Activated CD4-positive, alpha-beta T cell treated with anti-CD3 and anti-CD28 coated beads, Interleukin-2, amount 50 U/mL, for 48 hours (primary cell): ENCODE measurements at places on chromosomes 7 and 10.

GRCh38 chr10:81875467-81876252 is 666 bp downstream of the NRG3 start:
- no peak for DNase-seq

DNA sequence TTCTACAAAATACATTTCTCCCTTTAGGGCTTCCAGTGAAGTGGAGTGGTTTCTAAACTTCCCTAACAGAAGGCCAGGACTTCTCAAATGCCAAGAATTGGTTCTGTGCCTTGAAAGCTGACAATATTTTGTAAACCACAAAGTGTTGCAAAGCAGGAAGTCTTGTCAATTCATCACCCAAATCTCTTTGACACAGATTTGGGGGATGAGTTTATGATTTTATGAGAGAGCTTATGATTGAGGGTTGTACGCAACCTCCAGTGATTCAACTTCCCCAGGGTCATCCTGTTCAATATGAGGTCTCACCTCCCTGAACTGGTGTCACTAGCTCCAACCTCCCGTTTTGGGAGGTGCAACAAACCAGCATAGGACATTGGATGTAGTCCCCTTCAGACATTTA is 83.7 kb downstream of the PRLHR start:
- DNase-seq, result no peak

DNA sequence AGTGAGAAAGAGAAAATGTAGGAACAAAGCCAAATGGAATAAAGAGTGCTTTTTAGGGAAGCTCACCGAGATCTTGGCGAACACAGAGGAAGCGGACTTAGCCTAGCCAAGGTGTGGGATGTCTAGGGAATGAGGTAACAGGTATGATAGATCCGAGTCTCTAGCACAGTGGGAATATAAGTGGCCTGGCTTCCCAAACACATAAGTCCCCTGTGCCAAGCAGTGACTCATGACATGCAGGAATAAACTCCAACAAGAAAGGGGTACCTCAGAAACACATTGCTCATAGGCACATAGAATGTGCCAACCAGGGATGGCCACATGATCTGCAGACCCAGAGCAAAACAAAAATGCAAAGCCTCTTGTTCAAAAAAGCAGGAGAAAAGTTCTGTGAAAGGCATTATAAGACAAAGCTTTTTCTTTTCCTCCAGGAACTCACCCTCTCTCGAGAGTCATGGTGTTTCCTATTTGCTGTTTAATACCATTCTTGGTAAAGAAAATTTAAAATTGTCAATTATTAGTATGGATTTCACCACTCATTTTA is 542.5 kb downstream of the GATA3 start:
- DNase-seq, result no peak

GRCh38 chr7:93043385-93043985 is 74.3 kb downstream of the SAMD9 start:
- DNase-seq, result no peak

DNA sequence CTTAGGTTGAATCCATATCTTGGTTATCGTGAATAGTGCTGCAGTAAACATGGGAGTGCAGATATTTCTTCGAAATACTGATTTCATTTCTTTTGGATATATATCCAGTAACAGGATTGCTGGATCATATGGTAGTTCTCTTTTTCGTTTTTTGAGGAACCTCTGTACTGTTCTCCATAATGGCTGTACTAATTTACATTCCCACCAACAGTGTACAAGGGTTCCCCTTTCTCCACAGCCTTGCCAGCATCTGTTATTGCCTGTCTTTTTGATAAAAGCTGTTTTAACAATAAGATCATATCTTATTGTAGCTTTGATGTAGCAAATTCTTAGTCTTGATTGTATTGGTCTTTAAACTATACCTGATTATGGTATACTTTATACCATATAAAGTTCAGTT is 45.3 kb downstream of the ZNRF2 start:
- DNase-seq, result no peak

- no peak for DNase-seq
Observed at GRCh38 chr10:127257395-127257794, 61.0 kb upstream of the INSYN2A start.

DNA sequence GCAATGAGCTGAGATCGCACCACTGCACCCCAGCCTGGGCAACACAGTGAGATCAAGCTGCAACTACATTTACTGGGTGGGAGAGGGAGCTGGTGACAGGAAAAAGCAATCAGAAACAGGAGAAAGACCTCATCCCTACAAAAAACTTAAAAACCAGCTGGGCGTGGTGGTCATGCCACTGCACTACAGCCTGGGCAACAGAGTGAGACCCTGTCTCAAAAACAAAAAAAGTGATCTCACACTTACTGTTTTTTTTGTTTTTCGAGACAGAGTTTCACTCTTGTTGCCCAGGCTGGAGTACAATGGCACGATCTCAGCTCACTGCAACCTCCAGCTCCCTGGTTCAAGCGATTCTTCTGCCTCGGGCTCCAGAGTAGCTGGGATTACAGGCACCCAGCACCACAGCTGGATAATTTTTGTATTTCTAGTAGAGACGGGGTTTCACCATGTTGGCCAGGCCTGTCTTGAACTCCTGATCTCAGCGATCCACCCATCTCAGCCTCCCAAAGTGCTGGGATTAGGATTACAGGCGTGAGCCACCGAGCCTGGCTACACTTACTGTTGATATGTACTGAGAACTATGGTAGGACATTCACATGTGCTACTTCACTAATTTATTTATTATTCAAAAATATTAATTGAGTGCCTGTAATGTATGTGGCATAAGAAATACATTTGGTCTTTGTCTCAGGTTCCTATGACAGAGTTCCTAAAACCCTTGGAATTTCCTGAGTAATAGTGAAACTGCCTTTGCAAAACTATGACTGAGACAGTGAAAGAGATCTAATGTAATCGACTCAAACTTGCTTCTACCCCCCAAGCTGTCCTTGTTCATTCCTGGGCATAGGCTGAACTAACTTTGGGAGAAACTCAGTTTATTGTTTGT is 27.7 kb upstream of the NRBF2 start:
- DNase-seq, result no peak

DNA sequence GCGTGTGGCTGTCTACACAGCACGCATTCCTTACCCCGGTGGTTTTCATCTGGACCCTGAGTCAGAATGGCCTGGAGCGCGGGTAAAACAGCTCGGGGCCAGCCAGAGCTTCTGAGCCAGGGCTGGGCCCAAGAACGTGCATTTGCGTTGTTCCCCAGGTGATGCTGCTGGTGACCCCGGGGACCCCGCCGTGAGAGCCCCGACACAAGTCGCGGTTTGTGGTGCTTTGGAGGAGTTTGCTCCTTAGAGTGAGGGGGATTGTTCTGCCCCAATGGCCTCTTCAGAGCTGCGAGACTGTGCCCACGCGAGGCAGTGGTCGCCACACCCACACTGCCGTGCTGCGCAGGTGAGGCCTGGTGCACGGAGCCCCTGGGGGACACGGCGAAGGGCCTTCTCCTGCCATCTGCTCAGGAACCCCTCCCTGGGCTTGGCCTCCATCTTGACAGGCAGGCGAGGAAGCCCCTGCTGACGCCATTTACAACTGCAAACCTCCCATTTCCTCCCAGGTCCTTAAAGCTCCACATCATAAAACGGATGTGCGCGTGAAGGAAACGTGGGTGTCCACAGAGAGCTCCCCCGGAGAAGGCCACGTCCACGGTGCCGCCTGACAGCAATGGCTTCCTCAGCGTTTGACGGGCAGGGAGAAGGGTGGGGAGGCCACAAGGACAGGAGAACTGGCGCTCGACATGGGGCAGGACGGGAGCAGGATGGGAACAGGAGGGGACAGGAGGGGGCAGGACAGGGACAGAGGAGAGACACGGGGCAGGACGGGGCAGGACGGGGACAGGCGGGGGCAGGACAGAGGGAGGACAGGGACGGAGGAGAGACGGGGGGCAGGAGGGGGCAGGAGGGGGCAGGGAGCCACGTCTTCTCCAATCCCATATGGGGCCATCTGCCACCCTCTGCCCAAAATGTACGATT is 477.2 kb downstream of the DNAJB6 start:
- no peak for DNase-seq

- no peak for DNase-seq
Observed at GRCh38 chr7:88003581-88003980, 69.5 kb downstream of the ADAM22 start.

DNA sequence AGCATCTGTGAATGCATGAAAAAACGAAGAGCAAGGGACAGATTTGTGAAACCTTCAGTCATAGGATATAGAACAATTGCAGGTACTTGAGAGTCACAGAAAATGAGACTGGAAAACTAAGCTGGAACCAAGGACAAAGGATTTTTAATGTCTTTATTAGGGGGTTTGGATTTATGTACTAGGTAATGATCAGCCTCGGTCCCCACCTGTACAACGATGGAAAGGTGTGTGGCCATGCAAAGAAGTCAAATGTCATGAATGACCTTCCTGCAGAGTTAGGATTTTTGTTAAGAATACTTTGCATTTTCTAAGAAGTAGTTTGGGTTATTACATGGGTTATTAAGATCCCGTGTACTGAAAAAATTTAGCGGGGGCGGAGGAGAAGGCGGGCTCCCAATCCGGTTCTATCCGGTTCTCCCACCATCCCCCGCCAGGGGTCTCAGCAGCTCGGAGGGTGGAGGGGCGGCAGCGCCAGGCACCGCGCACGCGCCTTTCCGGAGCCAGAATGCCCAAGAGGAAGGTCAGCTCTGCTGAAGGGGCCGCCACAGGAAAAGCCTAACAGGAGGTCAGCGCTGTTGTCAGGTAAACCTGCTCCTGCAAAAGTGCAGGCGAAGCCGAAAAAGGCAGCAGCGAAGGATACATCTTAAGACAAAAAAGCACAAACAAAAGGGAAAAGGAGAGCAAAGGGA is 327.5 kb upstream of the PLXDC2 start:
- DNase-seq, result no peak

- DNase-seq, result peak; percentile 69
Observed at GRCh38 chr7:134755422-134756022, 23.9 kb upstream of the CALD1 start.

DNA sequence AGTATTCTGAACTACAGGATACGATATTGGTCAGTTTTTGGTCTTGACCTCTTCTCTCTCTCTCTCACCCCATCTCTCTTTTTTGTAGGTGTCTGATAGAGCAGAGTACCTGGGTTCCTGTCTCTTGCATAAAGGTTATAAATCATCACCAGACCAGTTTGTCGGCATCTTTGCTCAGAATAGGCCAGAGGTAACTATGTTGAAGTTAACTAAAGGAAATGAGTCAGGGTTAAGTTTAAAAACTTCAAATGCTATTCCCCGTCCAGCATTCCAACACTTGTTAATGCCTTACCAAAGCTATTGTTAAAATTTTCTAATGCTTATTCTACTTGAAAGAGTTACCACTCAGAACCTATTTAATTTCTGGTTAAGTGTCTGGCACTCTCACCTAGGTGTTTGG is 30.7 kb downstream of the ACSL5 start:
- no peak for DNase-seq

- DNase-seq, result no peak
Observed at GRCh38 chr7:76108540-76109233, 60.8 kb downstream of the MDH2 start.

- no peak for DNase-seq
Observed at GRCh38 chr7:38178695-38179344, 775 bp downstream of the STARD3NL start.

DNA sequence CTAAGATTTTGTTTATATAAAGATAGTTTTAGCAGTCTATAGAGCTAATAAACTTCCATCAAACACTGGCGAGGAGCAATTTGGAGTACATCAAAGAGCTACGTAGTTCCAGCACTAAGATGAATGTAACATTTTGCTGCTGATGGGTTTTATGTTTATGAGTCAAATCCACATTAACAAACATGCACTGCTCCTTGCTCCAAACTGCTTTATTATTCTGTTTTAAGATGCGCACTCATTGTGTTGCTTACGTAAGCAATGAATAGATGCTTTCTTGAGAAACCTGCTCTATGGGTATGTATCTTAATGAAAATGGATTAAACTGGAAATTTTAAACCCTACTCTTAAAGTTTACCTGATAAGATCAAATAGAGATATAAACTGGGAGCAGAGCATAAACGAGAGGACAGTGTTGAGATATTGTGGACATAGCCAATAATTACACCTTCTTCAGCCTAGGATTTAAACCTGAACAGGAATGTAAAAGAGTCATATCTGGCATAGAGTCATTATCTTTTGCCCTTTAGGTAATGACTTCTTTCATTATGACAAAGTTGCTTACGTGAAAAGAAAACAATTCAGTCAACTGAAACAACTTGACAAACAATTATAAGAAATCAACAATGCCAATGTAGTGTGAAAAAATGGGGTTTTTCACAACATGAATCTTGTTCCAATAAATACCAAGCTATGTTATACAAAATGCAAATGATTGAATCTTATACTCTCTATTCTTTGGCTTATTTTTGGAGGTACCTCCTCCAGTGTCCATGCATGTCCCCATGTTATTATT is 153.5 kb upstream of the MTPN start:
- DNase-seq, result no peak

- DNase-seq, result no peak
Observed at GRCh38 chr7:26147030-26147429, 5.0 kb upstream of the NFE2L3 start.

- no peak for DNase-seq
Observed at GRCh38 chr7:73688288-73688687, 4.9 kb downstream of the BUD23 start.

DNA sequence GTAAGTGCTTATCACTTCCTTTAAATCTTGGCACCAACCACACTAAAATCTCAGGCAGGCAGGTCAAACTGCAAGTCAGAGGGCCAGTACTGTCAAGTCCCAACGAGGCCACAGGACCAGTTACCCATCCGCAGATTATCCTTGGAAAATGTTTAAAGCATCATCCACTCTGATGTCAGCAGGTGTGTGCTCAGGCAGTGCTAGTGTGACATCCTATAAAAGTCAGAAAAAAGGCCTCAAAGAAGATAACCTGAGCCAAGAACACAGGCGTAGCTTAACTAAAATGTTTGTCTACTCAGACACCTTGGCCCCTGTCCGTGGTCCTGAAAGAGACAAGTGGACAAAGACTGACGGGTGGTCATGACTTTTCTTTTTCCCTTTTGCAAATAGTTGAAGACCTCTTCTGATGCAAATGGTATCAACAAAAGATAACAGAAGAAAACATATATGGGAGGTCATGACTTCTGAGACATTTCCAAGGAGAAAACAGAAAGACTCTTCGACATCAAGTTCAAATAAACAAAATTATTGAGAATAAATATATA is 309.3 kb downstream of the KCNMA1 start:
- DNase-seq, result peak; percentile 7

- DNase-seq, result no peak
Observed at GRCh38 chr10:6843894-6844650, 264.0 kb upstream of the PRKCQ start.

DNA sequence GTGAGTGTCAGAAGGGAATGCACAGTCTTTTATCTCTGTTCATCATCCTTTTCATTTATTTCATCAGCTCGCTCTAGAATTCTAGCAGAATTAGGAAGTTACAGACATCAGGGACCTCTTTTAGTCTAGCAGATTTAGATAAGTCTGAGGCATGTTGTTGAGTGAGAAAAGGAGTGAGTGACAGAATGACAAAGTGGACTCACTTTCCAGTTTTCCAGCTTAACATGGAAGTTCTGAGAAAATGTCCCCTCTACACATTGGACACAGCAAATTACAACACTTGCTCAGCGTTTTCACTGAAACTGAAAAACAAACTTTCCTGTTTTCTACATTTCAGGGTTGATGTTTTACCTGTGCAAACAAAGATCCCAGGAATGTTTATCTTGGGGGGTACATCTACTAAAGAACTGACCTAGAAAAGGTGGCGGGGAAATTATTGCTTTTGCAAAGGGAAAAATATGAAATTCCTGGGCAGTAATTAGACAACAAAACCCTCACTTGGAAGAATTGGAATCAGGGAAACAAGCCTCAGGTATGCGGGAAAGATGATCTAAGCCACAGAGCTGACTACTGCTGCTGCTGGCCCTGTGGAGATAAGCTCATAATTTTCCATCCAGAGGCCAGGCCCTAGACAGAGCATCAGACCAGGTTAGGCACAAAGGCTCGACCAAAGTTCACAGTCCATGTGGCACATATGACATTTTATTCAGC is 14.6 kb upstream of the CYP3A5 start:
- DNase-seq, result no peak
